Mesothelial cell of epicardium (in vitro differentiated cells): ENCODE measurements at places on chromosomes 16 and 17. TPM values are rescaled to one million over a fixed set of nuclear protein-coding genes. Genes with fewer than 3 reads are reported as not detected.

The SEPTIN12 gene
- 0.42 to 1.3 TPM (median 0.44 TPM) in 3 replicates for total RNA-seq

DNA sequence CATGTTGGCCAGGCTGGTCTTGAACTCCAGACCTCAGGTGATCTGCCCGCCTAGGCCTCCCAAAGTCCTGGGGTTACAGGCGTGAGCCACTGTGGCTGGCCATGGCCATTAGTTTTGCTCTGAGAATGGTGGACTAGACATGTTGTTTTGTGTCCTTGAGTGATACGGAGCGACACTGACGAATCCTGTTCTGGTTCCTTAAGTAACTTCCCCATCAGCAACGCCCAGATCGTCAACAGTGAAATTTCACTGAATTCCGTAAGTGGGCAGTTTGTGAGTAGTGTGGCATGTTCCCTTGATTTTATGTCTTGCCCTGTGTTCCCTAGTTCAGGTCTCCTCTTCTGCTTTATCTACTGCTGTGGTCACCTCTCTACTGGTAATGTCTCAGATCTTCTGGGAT lies 67.4 kb downstream of the SNX29 start:
- H3K36me3 ChIP-seq: peaks cover 13% of the 10 kb centered on the region
- no peak overlapping the region for H3K27ac ChIP-seq
- H3K4me1 ChIP-seq: no peaks in the 10 kb centered on the region
- H3K27me3 ChIP-seq: no peaks in the 10 kb centered on the region
- no peak for DNase-seq
- H3K4me3 ChIP-seq: no peak overlapping the region

DNA sequence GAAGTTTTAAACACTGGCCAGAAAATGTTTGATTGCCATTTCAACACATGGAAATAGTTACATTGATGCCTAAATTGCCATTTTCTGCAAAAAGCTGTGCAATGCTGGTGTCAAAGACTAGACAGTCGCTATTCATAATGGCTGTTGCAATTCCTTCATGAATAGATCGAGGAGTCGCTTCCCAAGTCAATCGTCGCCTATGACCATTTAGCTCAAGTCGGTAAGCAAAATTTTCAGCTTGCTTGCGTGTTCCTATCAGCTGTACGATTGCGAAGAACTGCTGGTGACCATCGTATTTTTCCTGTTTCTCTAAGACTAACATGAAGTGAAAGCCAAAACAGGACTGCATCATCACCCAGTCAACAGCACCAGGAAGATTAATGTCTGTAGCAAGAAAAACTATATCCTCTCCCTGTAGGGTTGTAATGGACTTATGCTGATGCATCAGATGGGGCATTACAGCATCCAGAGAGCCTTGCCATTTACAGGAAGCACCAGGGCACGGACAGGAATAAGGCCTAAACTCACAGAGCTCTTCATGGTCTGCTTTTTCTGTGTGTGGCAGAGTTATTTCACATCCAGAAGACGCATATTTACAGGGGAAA lies 23.6 kb downstream of the SIAH1 start:
- H3K4me1 ChIP-seq: peaks cover 24% of the 10 kb centered on the region
- DNase-seq: no peak
- H3K27ac ChIP-seq: no peak overlapping the region
- no peak overlapping the region for H3K4me3 ChIP-seq

DNA sequence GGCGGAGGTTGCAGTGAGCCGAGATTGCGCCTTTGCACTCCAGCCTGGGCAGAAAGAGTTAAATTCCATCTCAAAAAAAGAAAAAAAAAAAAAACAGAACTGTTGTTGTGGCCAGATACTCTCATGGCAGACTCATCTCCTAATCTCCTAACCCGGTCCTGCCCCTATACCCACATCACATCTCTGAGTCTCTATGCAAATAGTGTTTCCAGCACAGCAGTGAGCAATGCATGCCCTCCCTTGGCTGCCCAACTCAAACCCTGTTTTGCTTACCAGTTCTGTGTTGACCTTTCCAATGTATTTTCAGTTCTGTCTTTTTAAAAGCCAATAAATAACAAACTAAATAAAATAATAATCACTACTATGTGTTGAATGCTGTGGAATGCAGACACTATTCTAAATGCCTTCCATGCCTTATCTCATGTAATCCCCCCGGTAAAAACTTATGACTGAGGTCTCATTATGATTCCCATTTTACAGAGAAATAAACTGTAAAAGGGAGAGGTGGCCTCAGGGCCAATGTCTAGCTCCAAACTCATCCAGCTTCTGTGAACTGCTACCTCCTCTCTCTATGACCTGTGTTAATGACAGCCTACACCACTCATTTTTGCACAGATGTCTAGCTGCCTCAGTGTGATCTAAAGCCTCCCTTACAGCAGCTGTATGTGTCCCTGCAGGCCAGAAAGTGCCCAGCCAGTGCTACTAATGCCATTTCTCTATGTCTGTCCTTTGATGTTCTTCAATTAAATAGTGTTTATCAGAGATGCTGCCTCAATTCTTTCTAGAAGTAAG lies 289.8 kb downstream of the HS3ST3B1 start:
- no peak overlapping the region for H3K27ac ChIP-seq
- H3K27me3 ChIP-seq: peaks cover 9% of the 10 kb centered on the region
- H3K4me1 ChIP-seq: peaks cover 1% of the 10 kb centered on the region
- H3K36me3 ChIP-seq: no peaks in the 10 kb centered on the region
- no peak overlapping the region for H3K4me3 ChIP-seq
- DNase-seq: no peak

DNA sequence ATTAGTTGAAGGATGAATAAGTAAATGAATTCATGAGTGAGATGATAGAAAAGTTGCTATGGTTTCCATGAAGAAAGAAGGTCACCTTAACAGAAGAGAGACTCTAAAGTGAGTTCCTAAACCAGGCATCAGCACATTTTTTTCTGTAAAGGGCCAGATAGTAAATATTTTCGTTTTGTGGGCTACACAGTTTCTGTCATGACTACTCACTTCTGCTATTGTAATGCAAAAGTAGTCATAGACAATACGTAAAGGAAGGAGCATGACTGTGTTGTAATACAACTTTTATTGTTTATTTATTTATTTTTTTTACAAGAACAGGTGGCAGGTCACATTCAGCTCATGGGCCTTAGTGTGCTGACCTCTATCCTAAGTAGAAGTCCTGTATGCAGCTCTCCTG lies 426.1 kb upstream of the DYNLRB2 start:
- H3K36me3 ChIP-seq: no peaks in the 10 kb centered on the region
- H3K27ac ChIP-seq: no peak overlapping the region
- no peak overlapping the region for H3K4me3 ChIP-seq
- DNase-seq: no peak
- no peaks in the 10 kb centered on the region for H3K4me1 ChIP-seq
- H3K27me3 ChIP-seq: peaks cover 28% of the 10 kb centered on the region

DNA sequence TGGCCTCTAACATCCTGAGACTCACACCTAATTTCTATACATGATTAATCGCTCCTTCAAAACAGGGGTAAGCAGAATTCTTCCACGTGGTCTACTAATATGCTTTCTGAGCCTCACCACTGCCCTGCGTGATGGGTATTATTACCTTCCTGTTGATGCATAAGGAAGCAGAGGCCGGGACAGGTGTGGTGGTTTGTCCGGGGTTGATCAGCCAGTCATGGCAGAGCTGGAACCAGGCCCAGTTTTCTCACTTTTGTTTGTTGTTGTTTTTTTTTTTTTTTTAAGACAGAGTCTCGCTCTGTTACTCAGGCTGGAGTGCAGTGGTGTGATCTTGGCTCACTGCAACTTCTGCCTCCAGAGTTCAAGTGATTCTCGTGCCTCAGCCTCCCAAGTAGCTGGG lies 31.2 kb downstream of the RNF135 start:
- no peaks in the 10 kb centered on the region for H3K27me3 ChIP-seq
- H3K4me1 ChIP-seq: no peaks in the 10 kb centered on the region
- no peak overlapping the region for H3K27ac ChIP-seq
- no peak overlapping the region for H3K4me3 ChIP-seq

GRCh38 chr16:67517155-67517445 lies 11.5 kb upstream of the RIPOR1 start:
- peaks cover 1% of the 10 kb centered on the region for H3K27me3 ChIP-seq
- peaks cover 11% of the 10 kb centered on the region for H3K4me1 ChIP-seq
- no peaks in the 10 kb centered on the region for H3K36me3 ChIP-seq
- no peak overlapping the region for H3K27ac ChIP-seq
- no peak for DNase-seq

The TSR3 gene
- 42.1 to 43.7 TPM (median 42.7 TPM) in 3 replicates for total RNA-seq

- H3K27me3 ChIP-seq: peaks cover 83% of the 10 kb centered on the region
- no peak for DNase-seq
- no peak overlapping the region for H3K4me3 ChIP-seq
- peaks cover 40% of the 10 kb centered on the region for H3K4me1 ChIP-seq
- H3K27ac ChIP-seq: no peak overlapping the region
Observed at GRCh38 chr16:66130296-66130905, 236.1 kb upstream of the CDH5 start.

The NQO1 gene
- total RNA-seq: 30.9 to 33.3 TPM (median 31.8 TPM) in 3 replicates

- H3K27me3 ChIP-seq: no peaks in the 10 kb centered on the region
- H3K4me3 ChIP-seq: peak within 1 kb of the TSS; percentile 93
- peaks cover 43% of the 10 kb centered on the region for H3K4me1 ChIP-seq
- H3K27ac ChIP-seq: peak within 1 kb of the TSS; percentile 93
- peak; percentile 99 for DNase-seq
- H3K36me3 ChIP-seq: no peaks in the 10 kb centered on the region
Observed at GRCh38 chr17:17972126-17972951, at the start of the genes DRC3 and TOM1L2. Gene DRC3, plus strand, starts transcription at chr17:17972862. Its CDS starts 4,737 bp downstream, at chr17:17977599. Gene TOM1L2, minus strand, starts transcription at chr17:17972400. Its CDS starts 87 bp downstream, at chr17:17972313.

DNA sequence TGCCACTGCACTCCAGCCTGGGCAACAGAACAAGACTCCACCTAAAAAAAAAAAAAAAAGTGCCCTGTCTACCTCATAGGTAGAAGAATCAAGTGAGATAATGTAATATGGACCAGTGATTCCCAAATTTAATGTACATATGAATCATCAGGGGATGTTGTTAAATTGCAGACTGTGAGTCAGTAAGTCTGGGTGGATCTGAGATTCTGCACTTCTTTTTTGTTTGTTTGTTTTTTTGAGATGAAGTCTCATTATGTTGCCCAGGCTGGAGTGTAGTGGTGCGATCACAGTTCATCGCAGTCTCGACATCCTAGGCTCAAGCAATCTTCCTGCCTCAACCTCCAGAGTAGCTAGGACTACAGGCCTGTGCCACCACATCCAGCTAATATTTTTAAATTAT lies 31.6 kb downstream of the HOXB1 start:
- no peaks in the 10 kb centered on the region for H3K36me3 ChIP-seq
- peaks cover 87% of the 10 kb centered on the region for H3K4me1 ChIP-seq
- H3K4me3 ChIP-seq: no peak overlapping the region

DNA sequence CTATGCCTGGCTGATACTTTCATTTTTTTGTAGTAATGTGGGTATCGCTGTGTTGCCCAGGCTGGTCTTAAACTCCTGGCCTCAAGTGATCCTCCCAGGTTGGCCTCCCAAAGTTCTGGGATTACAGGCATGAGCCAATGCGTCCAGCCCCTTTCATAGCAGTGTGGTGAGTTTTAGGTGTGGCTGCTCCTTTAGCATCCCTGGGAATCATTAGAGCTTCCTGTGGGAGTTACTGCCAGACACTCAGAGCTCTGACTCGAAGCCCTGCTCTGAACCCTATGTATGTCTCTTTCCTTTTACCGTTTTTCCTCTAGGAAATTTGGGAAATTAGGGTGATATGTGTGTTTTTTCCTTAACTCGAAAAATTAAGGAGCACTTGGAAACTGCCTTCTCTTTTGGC lies 44.5 kb downstream of the NDE1 start:
- H3K4me3 ChIP-seq: no peak overlapping the region
- DNase-seq: no peak
- no peaks in the 10 kb centered on the region for H3K27me3 ChIP-seq
- H3K36me3 ChIP-seq: peaks cover 28% of the 10 kb centered on the region

- no peak for DNase-seq
- H3K27ac ChIP-seq: no peak overlapping the region
- peaks cover 10% of the 10 kb centered on the region for H3K4me1 ChIP-seq
- peaks cover 18% of the 10 kb centered on the region for H3K27me3 ChIP-seq
- H3K36me3 ChIP-seq: no peaks in the 10 kb centered on the region
Observed at GRCh38 chr16:80163339-80163738, 377.5 kb upstream of the DYNLRB2 start.

The FAM171A2 gene
- 58.0 to 64.7 TPM (median 60.7 TPM) in 3 replicates for total RNA-seq

GRCh38 chr17:57954397-57955182 lies 622 bp downstream of the CUEDC1 start:
- no peaks in the 10 kb centered on the region for H3K36me3 ChIP-seq
- H3K4me1 ChIP-seq: peaks cover 62% of the 10 kb centered on the region
- peak; percentile 62 for DNase-seq
- no peaks in the 10 kb centered on the region for H3K27me3 ChIP-seq
- peak overlapping the region; percentile 70 for H3K4me3 ChIP-seq
